ENCODE measurements at places on chromosomes 3 and 15. TPM values are rescaled to one million over a fixed set of nuclear protein-coding genes. Genes with fewer than 3 reads are reported as not detected.

The RHOV gene
- not detected for total RNA-seq

The FANCI gene
- 82.3 TPM for total RNA-seq

The HHLA2 gene
- total RNA-seq, result not detected

The PAK6 gene
- not detected for total RNA-seq

The NOX5 gene
- total RNA-seq, result 0.07 TPM

The TICRR gene
- total RNA-seq, result 10.9 TPM

The CD200R1 gene
- total RNA-seq, result not detected

The XCR1 gene
- total RNA-seq, result not detected

The GOLGA8S gene
- 0.07 TPM for total RNA-seq

The ATP13A5 gene
- not detected for total RNA-seq

The PCSK6 gene
- total RNA-seq, result 0.07 TPM

All from thoracic aorta endothelial cell (primary cell).